ENCODE measurements at places on chromosomes 4 and X.

DNA sequence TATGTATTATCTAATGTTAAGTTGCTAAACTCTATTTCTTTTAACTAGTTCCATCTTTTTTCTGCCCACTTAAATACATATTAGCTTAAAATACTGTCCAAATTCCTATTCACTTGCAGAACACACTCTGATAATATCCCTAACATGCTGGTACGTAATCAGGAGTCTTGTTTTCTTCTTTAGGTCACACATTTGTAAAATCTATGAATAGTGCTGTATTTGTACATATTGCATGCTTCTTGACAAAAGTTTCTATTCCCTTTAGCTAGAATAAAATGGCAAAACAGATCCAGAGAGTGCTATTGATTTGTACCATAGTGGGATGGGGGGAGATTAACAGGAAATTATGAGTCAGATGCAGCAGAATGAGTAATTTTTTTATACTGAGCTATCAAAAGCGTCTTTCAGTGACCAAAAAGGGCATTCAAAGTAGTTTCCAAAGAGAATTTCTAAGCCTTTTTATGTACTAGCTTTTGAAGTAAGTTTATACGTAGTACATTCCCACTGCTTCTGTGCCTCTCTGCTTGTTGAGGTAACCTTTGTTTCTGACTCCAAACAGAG is 126.5 kb downstream of the PTPN13 start:
- peak; percentile 34 for DNase-seq

DNA sequence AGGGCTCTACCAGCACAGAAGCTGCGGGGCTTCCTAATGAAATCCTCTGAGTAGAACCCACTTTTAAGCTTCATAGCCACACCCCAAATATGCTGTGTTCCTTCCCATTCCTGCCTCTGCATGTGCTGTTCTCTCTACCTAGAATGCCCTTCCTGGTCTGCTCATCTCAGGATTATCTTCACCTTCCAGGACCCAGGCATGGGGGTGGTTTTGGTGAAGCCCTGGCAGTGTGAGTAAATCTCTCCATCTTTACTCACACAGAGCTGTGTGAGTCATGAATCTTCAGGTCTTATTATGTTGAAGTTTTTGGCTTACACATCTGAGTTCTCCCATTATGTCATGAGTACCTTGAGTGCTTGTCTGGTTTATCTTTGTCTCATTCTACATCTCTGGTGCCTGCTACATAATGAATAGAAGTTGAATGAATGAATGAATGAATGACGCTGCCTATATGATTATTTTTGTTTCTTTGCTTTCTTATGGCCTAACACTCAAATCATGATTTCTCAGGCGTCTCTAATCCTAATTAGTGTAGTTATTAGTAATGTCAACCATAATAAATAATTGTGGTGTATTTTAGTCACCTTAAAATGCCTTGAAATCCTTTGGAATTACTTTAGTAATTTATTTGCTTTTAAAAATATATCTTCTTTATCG is 41.9 kb downstream of the HADH start:
- peak; percentile 69 for DNase-seq

DNA sequence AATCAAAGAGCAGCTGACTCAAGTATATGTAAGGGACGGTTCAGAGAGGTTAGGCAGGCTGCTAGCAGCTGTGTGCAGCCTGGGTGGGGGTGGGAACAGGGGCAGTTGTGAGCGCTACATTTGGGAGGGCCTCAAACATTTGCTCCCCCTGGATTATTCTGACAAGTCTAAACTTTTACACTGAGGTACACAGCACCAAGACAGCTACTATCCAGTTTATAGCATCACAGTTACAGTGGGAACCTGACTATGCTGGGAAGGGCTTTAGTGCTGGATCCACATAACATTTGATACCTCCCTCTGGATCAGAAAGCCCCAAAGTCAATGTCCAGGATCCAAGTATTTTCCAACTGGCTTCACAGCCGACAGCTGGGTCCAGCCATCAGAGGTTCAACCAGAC is 55.8 kb upstream of the GIMD1 start:
- DNase-seq: no peak

DNA sequence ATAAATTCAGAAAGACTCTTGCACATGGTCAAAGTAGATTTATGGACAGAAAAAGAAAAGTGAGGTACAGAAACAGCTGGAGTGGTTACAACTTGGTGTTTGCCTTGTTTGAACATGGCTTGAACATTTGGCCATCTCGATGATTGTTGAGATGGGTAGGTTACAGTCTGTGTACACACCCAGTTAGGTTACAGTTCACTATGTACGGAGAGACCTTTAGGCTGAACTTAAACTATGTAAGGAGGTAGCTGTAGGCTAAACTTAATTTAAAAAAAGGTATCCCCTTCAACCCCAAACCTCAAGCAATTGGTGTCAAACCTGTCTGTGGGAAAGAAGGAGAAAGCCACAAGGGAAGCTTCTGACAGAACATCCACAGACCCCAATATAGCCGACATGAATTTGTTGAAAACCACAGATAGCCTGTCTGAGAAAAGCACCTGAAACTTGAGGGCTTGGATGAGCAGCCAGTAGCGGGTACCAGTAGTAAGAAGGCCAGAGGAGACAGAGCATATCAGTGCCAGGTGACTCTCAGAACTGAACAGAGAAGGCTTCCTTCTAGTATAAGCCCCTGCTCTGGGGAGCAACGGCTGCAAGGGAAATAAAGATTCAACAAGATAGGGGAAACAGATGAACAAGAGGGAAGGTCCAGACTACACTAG is 247.9 kb upstream of the GALNTL6 start:
- no peak for DNase-seq

GRCh38 chr4:29861307-29861706 is 858.9 kb upstream of the PCDH7 start:
- no peak for DNase-seq

DNA sequence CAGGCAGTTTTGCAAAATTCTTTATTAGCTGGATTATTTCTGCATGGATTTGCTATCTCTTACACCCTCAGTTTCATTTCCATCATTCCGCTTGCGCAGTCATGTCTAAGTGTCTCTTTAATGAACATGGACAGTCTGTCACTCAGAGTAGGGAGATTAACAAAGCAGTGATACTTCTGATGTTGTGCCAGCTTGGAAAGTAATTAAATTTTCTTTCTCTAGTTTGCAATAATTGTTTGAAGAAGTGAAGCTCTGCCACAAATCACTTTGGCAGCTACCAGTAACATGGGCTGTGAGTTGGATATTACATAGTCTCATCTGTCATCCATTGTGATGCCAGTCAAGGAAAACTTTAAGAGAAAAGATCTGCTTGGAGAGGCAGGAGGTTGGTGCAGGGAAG is 324.8 kb upstream of the NWD2 start:
- no peak for DNase-seq

GRCh38 chrX:151985955-151986354 is 11.5 kb upstream of the GABRE start:
- DNase-seq: peak; percentile 47

- peak; percentile 68 for DNase-seq
Observed at GRCh38 chr4:85928775-85929591, 430.9 kb downstream of the MAPK10 start.

GRCh38 chrX:53305219-53305995 is 24.0 kb upstream of the IQSEC2 start:
- no peak for DNase-seq

- DNase-seq: no peak
Observed at GRCh38 chr4:3037957-3038461, 36.3 kb downstream of the HTT-AS start.

DNA sequence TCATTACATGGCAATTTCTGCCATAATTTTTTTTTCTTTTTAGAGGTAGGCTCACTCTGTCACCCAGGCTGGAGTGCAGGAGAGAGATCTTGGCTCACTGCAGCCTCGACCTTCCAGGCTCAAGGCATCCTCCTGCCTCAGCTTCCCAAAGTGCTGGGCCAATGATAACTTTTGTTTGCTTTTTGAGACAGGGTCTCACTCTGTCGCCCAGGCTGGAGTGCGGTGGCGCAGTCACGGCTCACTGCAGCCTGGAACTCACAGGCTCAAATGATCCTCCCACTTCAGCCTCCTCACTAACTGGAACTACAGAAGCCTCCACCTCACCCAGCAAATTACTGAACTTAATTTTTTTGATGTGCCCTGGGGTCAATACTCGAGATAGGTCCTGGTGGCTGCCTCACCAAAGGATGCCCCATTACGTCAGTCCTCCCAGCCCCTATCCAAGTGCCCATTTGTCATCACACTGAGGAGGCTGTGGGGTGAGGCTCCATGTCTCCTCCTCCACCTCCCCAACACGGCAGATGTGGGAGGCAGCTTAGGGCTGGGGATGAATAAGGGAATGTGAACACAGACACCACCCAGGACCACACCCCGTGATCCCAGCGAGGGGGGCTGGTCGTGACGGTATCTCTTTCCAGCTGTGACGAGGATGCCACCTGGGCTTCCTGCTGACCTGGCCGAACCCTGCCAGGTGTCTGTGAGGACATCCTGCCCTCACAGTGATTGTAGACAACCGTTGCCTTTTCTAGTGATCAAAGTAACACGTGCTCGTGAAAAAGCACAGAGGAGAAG is 12.4 kb upstream of the NKX1-1 start:
- DNase-seq: no peak

- DNase-seq: no peak
Observed at GRCh38 chr4:40087799-40088366, 31.2 kb downstream of the N4BP2 start.

GRCh38 chr4:126939401-126939800 is 693.4 kb upstream of the INTU start:
- peak; percentile 72 for DNase-seq

GRCh38 chr4:137213372-137214173 is 318.7 kb downstream of the PCDH18 start:
- no peak for DNase-seq

Measured in bronchial epithelial cell (primary cell).